ENCODE measurements at places on chromosomes 12 and 14. TPM values are rescaled to one million over a fixed set of nuclear protein-coding genes. Genes with fewer than 3 reads are reported as not detected.
A peak's percentile ranks its signal among the peaks of the same experiment; 100 is the strongest.

- H3K4me1 ChIP-seq, result no peaks in the 10 kb centered on the region
- H3K27me3 ChIP-seq, result no peaks in the 10 kb centered on the region
- DNase-seq, result no peak
- no peaks in the 10 kb centered on the region for H3K36me3 ChIP-seq
- H3K4me3 ChIP-seq, result no peak overlapping the region
- no peak overlapping the region for H3K27ac ChIP-seq
These were observed 1553.8 kb upstream of the FLRT2 start for GRCh38 chr14:83975841-83976770.

DNA sequence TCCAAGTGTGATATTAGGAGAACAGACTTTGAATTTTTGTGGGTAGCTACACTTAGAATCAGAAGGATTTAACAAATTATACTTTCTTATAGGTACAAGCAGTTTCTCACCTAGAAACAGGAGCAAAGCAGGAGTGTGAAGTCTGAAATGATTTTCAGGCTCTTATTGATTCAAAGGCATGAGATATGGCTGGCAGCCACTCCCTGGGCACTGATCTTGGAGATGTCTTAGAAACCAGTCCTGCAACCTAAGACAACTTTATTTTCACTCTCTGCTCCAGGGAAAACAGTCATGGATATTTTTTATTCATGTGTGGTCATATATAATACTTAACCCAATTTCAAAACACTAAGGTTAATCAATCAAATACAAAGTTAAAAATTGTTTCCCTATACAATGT, 254.9 kb upstream of the TMEM132C start:
- peaks cover 3% of the 10 kb centered on the region for H3K27me3 ChIP-seq
- DNase-seq, result no peak
- no peak overlapping the region for H3K4me3 ChIP-seq
- no peak overlapping the region for H3K27ac ChIP-seq
- H3K36me3 ChIP-seq, result no peaks in the 10 kb centered on the region
- H3K4me1 ChIP-seq, result no peaks in the 10 kb centered on the region

DNA sequence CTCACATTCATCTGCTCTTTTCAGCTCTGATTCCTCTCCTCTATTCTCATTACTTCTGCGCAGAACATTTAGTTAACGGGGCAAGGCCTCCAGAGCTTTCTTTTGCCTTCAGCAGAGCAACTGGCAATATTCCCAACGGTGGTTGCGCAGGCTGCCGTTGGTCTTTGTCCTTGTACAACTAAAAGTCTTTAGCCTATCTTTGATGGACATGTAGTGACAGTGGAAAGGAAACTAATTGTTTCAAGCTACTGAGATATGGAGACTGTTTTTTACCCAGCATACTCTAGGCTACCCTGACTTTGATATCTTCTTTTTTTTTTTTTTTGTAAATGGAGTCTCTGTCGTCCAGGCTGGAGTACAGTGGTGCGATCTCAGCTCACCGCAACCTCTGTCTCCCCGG, 12.6 kb downstream of the R3HDM2 start:
- no peak for DNase-seq
- H3K36me3 ChIP-seq, result no peaks in the 10 kb centered on the region
- H3K4me1 ChIP-seq, result peaks cover 33% of the 10 kb centered on the region
- H3K27me3 ChIP-seq, result no peaks in the 10 kb centered on the region
- H3K4me3 ChIP-seq, result no peak overlapping the region

DNA sequence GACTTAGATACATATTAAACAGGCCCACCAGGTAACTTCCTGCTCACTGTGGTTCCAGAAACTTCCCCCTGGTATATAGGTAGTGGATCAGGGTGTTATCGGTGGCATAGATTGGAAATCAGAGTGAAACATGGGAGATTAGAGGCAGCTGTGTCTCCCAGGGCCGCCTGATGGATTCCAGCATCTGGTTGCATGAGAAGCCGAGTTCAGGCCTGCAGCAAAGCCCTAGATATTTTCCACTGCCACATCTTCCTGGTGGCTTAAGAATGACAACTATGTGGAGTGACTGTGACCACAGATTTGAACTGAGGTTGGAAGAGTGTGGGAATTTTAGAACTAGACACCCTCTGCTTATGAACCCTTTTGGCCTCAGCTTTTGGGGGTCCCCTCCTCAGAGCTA, 184.8 kb upstream of the NTF3 start:
- H3K4me3 ChIP-seq, result no peak overlapping the region
- H3K36me3 ChIP-seq, result no peaks in the 10 kb centered on the region
- H3K27me3 ChIP-seq, result no peaks in the 10 kb centered on the region
- DNase-seq, result no peak
- H3K27ac ChIP-seq, result no peak overlapping the region
- no peaks in the 10 kb centered on the region for H3K4me1 ChIP-seq

DNA sequence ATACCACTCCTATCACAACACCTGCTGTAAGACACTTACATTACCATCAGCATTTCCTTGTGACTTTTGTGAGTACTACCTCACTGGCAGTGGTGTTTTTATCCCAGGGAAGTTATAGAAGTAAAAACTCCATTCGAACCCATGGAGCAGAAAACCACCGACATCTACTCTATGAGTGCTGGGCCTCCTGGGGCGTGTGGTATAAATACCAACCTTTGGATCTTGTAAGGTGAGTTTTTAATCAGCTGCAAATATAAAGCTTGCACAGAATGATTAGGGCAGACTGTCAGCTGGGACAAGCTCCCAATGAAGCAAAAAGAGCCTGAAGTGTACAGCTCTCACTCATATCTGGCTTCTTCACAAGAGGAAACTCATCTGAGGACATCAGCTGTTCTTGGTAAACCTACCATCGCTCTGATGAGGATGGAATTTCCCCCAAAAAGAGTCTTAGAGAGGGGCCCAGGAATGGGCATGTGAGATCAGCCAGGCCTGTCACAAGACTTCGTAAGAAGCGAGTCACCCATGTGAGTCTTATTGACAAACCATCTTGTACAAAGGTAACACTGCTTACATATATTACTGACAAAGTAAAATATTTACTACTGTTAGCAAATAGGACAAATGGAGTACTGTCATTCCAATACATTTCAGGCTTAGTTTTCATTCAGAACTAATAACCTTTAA, 170.0 kb downstream of the SLC5A8 start:
- no peaks in the 10 kb centered on the region for H3K27me3 ChIP-seq
- no peak overlapping the region for H3K4me3 ChIP-seq
- H3K36me3 ChIP-seq, result no peaks in the 10 kb centered on the region
- no peaks in the 10 kb centered on the region for H3K4me1 ChIP-seq
- no peak overlapping the region for H3K27ac ChIP-seq

- peaks cover 21% of the 10 kb centered on the region for H3K4me1 ChIP-seq
- H3K4me3 ChIP-seq, result no peak overlapping the region
- no peaks in the 10 kb centered on the region for H3K36me3 ChIP-seq
- H3K27me3 ChIP-seq, result peaks cover 5% of the 10 kb centered on the region
- DNase-seq, result no peak
These were observed 4.3 kb upstream of the NIN start for GRCh38 chr14:50835280-50835679.

DNA sequence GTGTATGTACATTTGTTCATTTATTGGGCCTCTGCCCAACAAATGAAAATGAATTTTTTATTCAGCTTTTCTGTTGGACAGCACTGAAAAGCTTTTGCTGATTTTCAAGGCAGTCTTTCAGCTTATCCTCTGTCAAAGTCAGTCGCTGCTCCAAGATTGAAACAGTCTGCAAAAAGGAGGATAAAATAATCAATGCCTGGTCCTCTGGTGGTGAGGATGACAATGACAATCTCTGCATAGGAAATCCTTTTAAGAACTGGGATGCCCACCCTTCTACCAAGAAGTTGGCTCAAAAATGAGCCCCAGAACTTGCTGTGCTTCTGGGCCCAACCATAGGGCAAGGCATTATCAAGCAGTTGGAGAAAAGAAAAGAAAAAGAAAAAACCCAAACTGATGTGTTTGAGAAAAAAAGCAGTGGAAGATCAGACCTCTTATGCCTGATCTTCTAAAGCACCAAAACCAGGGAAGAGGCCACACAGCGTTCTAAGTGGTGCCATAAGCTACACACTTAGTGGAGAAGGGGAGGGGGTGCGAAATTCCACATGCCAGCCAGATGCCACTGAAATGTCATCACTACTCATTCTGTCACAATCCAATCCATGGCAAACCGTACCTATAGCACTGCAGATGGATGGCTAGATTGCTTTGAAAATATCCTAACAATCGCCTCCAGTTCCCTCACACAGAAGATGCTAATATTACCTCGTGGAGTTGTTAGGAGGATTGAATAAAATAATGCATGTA, 69.0 kb upstream of the DUSP6 start:
- no peaks in the 10 kb centered on the region for H3K27me3 ChIP-seq
- peaks cover 30% of the 10 kb centered on the region for H3K36me3 ChIP-seq
- peaks cover 23% of the 10 kb centered on the region for H3K4me1 ChIP-seq
- no peak for DNase-seq
- no peak overlapping the region for H3K27ac ChIP-seq

GRCh38 chr14:20969336-20969735, 14.0 kb downstream of the RNASE2 start:
- no peak overlapping the region for H3K27ac ChIP-seq
- peaks cover 46% of the 10 kb centered on the region for H3K27me3 ChIP-seq
- no peaks in the 10 kb centered on the region for H3K36me3 ChIP-seq
- H3K4me3 ChIP-seq, result no peak overlapping the region

DNA sequence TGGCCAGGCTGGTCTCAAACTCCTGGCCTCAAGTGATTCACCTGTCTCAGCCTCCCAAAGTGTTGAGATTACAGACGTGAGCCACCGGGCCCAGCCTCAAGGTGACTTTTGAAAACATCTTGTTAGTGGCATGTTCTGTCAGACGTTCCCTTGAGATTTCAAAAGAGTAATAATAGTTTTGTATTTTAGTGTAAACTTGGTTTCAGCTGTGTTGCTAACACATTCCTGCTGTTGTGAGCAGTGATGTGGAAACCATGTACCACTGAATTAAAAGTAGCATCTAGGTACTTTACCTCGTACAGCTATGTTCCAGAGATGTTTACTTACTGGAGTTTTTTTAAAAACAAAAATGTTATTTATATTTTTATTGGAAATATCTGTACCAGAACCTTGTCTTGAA, 111.3 kb downstream of the AEBP2 start:
- no peak for DNase-seq
- peaks cover 10% of the 10 kb centered on the region for H3K4me1 ChIP-seq
- H3K27me3 ChIP-seq, result no peaks in the 10 kb centered on the region
- H3K36me3 ChIP-seq, result no peaks in the 10 kb centered on the region

GRCh38 chr12:20368114-20368650, at the start of gene PDE3A:
PDE3A (plus strand) TSS chr12:20368537; CDS start chr12:20369285, 748 bp downstream.
- H3K27ac ChIP-seq, result no peak within 1 kb of the TSS
- no peak for DNase-seq
- H3K27me3 ChIP-seq, result peaks cover 38% of the 10 kb centered on the region
- peaks cover 13% of the 10 kb centered on the region for H3K4me1 ChIP-seq
- H3K4me3 ChIP-seq, result peak within 1 kb of the TSS; percentile 53
- H3K36me3 ChIP-seq, result no peaks in the 10 kb centered on the region

The PTHLH gene
- total RNA-seq, result not detected

The TEX52 gene
- not detected for total RNA-seq

Data from natural killer cell treated with Interleukin-12 subunit alpha and Interleukin-12 subunit beta and Interleukin-15 and Interleukin-18, amount 100 ng/mL, for 72 hours (primary cell).